NCI-H1417 treated with DMSO at 0.1 percent for 48 hours (cell line): ENCODE measurements at places on chromosomes 7 and 10.

- DNase-seq, result no peak
These were observed 88.4 kb upstream of the LANCL2 start for GRCh38 chr7:55276572-55277295.

GRCh38 chr7:158428837-158429753, 158.5 kb downstream of the PTPRN2 start:
- no peak for DNase-seq

DNA sequence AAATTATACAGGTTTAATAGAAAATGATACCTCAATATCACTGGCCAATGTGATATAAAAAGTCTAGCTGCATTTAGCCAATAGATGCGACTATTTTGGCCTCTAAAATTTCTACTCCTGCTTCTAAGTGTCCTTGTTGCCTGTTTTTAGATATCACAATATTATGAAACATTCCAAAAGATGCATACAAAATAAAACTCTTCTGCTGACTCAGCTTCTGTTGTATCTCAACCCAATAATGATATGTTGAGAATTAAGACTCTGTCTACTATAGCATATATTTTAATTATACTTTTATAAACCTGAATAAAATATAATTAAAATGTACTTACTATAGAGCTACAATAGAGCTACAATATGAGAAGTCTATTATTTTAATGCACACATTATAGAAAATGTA, 661.0 kb upstream of the TEX47 start:
- no peak for DNase-seq

DNA sequence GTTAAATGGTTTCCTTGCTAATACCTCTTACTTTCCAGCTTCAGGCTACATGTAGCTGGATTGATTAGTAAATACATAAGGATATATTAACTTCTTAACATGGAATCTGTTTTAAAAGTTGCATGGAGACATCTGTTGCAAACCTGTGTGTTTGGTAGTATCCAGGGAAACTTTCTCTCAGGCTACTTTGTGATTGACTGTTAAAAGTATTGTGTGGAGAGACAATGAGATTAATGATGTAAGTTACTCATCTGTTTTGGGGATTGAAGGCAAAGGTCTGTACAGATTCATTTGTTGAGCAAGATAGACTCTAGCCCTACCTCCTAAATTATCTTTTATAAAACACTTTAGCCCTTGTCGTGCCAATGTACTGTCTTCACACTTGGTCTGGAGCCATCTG, 6.6 kb downstream of the CREB5 start:
- DNase-seq, result no peak
